T-cell (primary cell): ENCODE measurements at places on chromosomes 12 and 14.
A peak's percentile ranks its signal among the peaks of the same experiment; 100 is the strongest.

GRCh38 chr12:97837401-97837800 lies 374.8 kb downstream of the RMST start:
- DNase-seq: no peak

DNA sequence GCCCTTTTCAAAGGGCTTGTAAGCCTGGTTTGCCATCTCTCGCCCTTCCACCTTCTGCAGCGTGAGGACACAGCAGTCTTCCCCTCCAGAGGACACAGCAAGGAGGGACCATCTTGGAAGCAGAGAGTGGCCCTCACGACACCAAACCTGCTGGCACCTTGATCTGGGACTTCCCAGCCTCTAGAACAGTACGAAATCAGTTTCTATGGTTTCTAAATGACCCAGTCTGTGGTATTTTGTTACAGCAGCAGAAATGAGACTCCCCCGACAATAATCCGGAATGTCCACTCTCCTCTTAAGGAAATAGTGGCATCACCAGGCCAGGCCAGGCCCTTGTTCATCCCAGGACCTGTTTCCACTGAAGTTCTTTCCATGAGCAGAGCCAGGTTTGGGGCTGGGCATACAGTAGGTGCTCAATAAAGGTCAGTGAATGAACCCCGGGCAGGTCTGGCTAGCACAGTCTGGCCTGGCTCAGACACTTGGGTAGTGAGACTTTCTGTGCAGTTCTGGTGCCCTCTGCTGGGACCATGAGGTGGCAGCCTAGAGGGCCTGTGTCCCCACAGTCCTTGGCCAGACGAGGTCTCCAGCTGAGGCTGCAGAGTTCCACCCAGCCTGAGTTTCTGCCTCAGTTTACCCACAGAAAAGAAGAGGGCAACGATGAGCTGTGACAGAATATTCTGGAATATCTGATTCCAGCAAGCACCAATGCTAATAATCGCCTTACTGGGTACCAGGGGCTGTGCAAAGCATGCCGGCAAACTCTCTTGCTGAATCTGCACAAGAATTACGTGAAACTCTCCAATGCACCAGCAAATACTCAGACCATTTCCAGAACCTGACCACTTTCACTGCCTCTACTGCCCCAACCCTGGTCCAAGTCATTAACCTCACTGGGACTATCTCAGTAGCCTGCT lies 14.0 kb downstream of the ABCB9 start:
- DNase-seq: peak; percentile 76

DNA sequence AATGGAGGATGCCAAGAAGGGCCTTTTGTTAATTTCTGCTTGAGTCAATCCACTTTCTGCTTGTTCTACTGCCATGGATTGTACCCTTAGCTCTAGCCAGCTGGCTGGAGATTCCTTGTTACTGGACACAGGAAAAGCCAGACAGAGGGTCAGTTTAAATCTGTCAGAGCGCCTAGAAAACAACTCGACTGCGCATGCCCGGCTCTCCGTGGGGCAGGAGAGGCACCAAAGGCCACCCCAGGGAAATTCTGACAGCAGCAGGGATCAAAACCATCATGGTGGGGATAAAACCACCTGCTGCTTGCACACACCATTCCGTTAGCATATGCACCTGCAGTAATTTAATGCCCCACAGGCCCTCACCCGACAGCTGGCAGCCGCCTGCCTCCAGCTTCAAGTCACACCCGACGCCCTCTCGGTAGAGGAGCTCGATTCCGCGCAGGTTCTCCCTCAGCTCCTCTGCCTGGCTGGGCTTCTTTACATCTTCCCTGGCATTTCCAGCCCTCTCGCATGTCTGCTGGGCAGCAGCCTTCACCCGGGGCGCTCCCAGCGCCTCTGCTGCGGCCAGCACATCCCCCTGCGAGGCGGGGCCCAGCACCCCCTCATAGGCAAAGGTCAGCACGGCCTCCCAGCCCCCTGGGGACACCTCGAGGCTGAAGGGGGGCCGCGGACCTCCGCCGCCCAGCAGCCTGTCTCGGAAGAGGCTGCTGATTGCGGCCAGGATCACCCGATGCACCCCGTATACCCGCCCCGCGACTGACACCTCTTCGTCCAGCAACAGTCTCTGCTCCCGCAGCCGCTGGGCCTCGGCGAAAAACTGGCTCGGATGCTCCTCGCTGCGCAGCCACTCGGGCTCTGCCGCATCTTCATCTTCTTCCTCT lies 1.0 kb downstream of the KLHL33 start:
- DNase-seq: no peak

DNA sequence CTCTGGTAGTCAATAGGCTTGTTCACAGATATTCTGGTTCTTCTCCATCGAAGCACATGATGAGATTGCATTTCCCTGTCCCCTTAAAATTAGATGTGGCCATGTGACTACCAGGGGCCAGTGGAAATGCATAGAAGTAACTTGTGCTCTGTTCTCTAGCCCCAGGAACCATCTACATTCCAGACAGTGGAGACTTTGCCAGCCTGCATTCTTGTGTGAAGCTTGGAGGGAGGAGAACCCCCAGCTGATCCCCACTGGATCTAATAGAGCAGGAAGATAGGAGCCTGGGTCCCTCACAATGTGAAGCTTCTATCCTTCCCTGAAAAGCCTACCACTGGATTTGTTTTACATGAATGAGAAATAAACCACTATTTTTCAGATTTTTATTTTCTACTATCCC lies 130.1 kb downstream of the KITLG start:
- no peak for DNase-seq

DNA sequence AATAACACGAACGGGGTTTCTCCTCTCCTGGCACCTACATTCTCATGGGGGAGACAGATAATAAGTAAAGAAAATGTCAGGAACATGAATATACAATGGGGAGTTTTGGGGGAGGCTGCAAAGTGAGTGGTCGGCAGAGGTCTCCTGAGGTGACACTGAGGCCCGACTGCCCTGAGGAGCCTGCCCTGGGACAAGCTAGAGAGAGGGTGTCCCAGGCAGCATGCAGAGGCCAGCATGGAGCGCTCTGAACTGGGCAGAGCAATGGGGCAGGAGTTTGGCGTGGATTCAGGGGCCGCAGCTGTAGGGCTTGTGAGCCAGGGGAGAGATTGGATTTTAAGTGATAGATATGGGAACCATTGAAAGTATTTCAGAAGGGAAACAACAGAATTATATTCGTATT lies 320.5 kb downstream of the CACNA1C start:
- DNase-seq: no peak

DNA sequence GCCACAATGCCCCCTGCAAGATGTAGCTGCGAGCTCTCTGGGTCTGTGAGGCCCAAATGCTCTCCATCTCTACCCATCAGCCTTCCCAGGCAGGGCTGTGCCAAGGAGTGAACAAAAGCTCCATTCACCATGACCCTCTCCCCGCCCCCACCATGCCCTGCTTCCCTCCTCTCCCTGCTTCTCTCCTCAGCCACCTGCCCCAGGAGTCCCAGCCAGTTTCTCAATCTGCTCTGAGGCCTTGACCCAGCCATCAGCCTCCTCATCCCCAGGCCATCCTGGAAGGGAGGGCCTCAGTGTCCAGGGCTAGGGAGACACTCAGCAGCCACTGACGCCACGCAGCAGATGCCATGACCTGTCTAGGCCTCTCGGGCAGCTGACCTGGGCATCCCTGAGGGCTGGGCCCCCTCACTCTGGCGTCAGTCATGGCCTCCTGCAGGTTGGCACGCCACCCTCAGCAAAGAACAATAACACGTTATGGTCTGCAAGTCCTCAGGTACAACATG lies 8.5 kb upstream of the KRT5 start:
- no peak for DNase-seq

DNA sequence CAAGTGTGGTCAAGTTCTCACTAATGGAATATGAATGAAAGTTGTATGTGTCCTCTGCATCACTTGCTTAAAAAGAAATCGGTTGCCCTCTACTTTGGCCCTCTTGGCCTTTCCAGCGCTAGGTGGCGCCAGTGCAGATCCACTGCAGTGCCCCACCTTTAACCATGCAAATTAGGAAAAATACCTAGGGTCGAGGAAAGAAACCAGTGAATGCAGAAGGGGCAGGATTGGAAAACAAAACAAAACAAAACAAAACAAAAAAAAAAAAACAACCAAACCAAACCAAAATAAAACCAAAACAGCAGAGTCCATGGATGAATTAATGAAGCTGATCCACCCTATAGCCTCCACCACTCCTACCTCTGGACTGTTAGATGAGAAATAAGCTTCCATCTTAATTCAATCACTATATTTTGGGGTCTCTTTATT lies 12.9 kb upstream of the NEMF start:
- peak; percentile 55 for DNase-seq

- DNase-seq: no peak
These were observed 3.9 kb upstream of the HSPA2 start for GRCh38 chr14:64536488-64537245.

DNA sequence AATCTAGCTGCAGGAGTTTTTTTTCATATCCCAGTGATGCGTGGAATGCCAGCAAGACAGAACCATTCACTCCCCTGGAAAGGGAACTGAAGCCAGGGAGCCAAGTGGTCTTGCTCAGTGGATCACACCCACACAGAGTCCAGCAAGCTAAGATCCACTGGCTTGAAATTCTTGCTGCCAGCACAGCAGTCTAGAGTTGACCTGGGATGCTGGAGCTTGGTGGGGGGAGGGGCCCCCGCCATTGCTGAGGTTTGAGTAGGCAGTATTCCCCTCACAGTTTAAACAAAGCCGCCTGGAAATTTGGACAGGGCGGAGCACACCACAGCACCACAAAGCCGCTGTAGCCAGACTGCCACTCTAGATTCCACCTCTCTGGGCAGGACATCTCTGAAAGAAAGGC lies 86.9 kb upstream of the STXBP6 start:
- DNase-seq: no peak

- no peak for DNase-seq
These were observed 617.6 kb downstream of the LRFN5 start for GRCh38 chr14:42224053-42224888.

- no peak for DNase-seq
These were observed 3.0 kb downstream of the LUM start for GRCh38 chr12:91108196-91108755.

- no peak for DNase-seq
These were observed 72.1 kb upstream of the SRSF5 start for GRCh38 chr14:69694730-69695281.

DNA sequence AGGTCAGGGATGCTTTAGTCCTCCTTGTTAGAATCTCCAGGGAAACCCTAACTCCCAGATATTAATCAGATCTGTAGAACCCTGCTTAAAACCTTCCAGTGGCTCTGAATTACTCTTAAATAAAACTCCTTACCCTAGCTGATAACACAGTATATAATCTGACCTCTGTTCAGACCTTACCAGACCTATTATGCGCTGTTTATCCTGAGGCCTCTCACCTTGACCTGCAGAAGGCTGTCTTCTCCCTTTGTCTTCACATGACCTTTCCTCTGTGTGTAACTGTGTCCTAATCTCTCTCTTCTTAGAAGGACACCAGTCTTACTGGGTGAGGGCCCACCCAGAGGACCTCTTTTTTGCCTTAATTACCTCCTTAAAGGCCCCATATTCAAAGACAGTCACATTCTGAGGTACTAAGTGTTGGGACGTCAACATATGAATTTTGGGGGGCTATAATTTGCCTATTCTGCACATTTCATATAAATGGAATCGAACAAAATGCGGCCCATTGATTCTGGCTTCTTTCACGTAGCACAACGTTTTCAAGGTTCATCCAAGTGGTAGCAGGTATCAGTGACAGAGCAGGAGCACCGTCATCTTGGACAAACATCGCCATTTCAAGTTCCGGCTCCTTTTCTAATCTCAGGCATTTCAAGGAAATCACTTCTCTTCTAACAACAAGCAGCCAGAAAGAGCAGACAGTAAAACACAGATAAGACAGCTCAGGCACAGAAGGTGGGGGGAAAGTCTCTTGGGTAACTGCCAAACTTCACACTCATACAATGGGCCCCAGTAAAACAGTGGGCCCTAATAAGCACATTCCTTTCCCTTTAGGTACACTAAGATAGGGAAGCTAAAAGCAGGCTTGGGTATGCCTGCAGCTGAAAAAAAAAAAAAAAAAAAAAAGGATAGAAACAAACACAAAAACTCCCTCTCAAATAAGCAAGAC lies 200.2 kb upstream of the NUDT4 start:
- no peak for DNase-seq

- no peak for DNase-seq
These were observed 13.9 kb downstream of the PNMA1 start for GRCh38 chr14:73700325-73700724.

- no peak for DNase-seq
These were observed 284.9 kb downstream of the TMTC2 start for GRCh38 chr12:82971584-82971983.

DNA sequence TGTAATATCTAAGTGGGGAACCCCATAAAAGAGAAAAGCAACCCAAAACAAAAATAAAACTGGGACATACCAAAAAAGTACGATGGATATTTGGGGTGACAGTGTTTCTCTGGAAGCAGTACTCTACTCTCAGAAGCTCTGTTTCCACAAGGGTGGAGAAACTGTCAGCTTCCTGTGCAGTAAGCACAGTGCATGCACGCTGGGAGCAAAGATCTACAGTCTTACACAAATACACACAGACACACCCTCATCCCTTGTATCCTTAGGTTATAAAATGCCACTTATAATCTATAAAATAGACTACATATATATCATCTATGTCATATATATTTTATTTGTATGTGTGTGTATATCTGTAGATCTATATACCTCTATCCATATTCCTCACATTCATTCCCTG lies 225.8 kb upstream of the SOX5 start:
- DNase-seq: no peak

- DNase-seq: no peak
These were observed 11.9 kb downstream of the KCNH3 start for GRCh38 chr12:49550693-49551252.

DNA sequence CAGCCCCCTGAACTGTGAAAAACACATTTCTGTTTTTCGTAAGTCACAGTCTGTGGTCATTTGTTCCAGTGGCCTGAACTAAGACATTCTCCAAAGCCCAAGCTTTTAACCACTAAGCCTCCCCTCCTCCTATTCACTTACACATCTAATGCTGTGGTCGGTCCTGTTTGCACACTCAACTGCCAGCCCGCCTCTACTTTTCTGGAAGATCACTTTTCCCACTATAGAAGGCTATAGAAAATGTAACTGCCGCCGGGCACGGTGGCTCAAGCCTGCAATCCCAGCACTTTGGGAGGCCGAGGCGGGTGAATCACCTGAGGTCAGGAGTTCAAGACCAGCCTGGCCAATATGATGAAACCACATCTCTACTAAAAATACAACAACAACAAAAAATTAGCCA lies 524.7 kb upstream of the TMEM132C start:
- DNase-seq: no peak

GRCh38 chr14:96038558-96038919 lies 623 bp upstream of the C14orf132 start:
- DNase-seq: no peak

DNA sequence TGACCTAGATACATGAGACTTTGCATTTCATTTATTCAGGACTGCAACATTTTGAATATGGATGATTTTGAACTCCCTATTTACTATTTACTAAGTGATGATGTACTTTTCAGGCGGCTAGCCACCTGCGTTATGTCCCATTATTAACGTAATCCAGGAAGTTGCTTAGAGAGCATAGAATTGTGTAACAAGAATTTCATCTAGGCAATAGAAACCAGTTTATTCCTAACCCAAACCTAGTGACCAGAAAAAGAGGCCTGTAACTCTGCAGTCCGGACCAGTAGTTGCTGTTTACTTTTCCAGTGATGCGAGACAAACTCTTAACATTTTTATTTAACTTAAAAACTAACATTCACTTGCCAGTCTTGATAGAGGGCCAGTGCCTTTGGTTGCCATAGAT lies 12.3 kb downstream of the NUDT4 start:
- DNase-seq: no peak

- DNase-seq: no peak
These were observed 34.3 kb upstream of the TC2N start for GRCh38 chr14:91901449-91902226.

- DNase-seq: no peak
These were observed 2.4 kb upstream of the GPRC5D start for GRCh38 chr12:12954356-12954755.

GRCh38 chr14:33510991-33511390 lies 439.9 kb downstream of the EGLN3 start:
- DNase-seq: no peak
